ENCODE measurements at places on chromosomes 4 and X.

GRCh38 chr4:160251522-160252170 is 1148.8 kb downstream of the RAPGEF2 start:
- no peak for DNase-seq

DNA sequence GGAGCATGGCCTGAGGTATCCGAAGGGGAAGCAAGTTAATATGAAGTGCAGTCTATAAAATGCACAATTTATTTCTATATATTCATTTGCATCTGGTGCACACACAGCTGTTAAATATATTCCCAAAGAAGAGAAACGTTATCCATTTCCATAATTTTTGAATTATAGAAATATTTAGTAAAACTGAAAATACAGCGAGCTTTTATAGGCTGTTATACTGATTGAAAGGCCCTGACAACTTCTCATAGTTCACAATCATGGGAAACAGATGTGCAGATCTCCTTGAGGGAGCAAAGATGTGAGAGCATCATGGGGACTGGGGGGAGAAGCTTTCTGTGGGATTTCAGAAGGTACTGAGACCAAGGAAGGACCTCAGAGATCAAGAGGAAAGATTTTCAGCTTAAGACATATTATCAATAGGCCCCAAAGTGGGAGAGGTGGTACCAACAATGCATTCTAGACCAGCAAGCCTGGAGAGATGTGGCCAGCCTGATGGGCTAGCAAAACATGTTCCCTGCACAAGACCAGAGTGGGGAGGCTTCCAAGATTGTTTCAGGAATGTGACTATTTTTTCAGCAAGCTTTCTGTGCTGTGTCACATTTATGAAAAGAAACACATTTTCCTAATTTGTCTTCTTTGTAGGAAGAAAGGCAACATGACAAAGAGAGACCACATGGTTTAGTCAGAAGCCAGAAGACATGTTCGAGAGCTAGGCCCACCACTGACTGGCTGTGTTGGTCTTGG is 256.0 kb upstream of the SFRP2 start:
- DNase-seq: no peak

GRCh38 chrX:17547658-17548057 is 172.7 kb downstream of the NHS start:
- no peak for DNase-seq

DNA sequence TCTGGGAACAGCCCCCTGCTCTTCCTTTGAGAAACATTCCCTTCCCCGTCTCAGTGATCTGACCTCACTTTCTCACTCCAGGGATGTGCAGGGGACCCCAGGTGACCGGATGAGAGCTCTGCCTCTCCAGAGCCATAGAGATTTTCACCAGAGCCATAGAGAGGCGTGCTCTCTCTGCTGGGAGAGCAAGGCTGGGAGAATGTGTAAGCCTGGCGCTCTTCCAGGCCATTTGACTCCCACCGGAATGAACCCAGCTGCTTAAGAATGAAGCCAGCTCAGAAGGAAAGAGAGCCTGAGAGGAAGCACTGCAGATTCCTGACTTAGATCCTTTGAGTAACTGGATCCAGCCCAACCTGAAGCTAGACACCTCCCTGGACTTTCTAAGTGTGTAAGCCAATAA is 106.4 kb downstream of the DHX15 start:
- DNase-seq: no peak

GRCh38 chrX:72536542-72536941 is 36.1 kb downstream of the HDAC8 start:
- DNase-seq: no peak

GRCh38 chr4:33974270-33974669 is 2270.0 kb downstream of the ARAP2 start:
- no peak for DNase-seq

- DNase-seq: no peak
Measured at GRCh38 chr4:126271292-126271691, 956.5 kb downstream of the FAT4 start.

- no peak for DNase-seq
Measured at GRCh38 chr4:184893801-184894571, 68.2 kb upstream of the ACSL1 start.

- DNase-seq: no peak
Measured at GRCh38 chr4:99615170-99615820, 40.7 kb downstream of the MTTP start.

DNA sequence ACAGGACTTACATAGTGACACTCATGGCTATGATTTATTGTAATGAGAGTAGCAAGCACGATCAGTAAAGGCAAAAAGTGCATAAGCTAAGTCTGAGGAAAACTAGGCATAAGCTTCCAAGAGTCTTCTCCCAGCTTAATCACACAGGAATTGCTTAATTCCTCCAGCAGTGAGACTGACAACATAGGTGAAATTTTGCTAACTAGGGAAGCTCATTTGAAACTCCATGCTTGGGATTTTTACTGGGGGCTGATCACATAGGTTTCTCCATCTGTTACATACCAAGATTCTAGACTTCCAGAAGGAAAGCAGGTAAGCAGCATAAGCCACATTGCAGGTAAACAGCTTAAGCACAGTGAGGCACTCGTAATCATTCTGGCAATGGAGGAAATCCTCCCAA is 71.8 kb upstream of the FHDC1 start:
- no peak for DNase-seq

DNA sequence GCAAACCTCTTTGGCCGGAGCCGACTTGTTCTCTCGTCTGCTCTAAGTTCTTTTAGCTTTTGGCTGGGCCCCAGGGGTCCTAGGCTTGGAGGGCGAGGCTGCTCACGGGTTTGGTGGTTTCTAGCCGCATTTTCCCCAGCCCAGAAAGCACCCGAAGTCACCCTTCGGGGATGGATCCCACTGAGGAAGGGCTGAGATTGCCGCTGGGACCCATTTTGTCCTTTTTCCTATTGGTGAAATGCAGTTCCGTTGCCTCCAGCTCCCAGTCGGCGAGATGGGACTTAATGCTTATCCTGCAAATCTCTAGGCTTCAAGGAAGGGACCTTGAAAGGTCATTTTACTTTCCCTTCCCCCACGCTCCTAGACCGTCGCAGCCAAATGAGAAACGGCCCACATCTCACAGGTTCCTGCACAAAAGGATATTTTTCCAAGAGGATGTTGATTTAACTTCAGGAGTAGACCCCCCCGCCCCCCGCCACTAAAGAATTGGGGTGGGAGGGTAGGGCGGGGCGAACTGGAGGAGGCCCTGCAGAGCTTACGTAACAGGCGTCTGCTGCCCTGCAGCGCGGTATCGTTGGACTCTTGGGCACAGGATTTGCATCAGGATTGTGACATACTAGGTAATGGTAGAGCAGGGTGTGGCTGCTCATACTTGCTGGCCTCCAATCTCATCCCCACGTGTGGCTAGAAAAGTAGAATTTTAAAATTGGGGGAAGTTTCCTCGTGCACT is 564 bp downstream of the PGK1 start:
- DNase-seq: no peak

DNA sequence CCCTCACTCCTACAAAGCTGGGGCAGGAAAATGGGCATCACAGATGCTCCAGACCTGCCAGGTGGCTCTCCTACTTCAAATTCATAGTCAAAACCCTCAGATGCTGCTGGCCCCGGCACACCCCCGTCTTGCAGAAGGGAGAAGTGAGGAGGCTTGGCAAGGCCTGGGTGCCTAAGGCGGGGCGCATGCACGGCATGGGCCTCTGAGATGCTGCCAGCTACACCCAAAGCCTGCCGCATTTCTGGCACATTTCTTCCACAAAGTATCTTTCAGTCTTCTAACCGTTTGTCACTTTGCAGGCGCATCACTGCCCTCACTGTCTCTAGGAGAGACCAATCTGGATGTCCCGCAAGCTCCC is 19.6 kb downstream of the WDR1 start:
- DNase-seq: no peak

DNA sequence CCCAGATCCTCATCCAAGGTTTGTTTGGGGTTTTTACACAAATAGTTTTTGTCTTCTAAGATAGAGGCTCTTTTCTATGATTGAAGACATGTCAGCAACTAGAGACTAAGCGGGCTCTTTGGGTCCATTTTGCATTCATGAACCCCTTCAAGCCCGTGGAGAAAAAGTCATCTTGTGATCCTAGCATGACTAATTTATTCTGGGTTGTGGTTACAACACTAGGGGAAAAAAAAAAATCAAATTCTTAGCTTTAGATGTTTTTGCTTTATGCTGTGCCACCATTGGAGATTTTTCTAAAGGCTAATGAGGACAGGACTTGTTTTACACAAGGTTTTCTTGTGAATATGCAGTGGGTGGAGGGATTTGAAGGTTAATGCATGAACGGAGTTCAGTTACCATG is 440.0 kb downstream of the PCDH7 start:
- DNase-seq: no peak

DNA sequence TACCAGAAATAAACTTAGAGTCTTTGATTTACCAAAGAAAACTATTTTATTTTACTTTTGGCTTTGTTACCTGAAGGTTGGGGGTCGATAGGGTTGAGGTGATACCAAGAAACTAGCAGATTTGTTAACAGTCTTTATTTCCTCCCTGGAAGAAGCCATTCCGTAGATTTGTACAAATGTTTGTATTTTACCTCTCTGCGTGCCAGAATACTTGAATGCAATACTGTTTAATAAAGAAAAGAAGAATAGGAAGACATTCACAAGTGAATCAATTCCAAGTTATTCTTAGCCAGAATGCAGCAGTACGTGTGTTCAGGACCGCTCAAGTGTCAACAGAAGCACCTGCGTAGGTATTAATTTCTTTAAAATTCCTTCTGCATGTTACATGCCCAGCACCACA is 260.3 kb upstream of the TENM3 start:
- DNase-seq: no peak

GRCh38 chrX:145817331-145818185 is at the start of gene SLITRK2:
Gene SLITRK2, plus strand, starts transcription at chrX:145817829. Its CDS starts 4,597 bp downstream, at chrX:145822426.
- no peak for DNase-seq

- no peak for DNase-seq
Measured at GRCh38 chr4:10579648-10580047, 104.9 kb downstream of the CLNK start.

- no peak for DNase-seq
Measured at GRCh38 chrX:20372533-20372932, 105.8 kb upstream of the RPS6KA3 start.

DNA sequence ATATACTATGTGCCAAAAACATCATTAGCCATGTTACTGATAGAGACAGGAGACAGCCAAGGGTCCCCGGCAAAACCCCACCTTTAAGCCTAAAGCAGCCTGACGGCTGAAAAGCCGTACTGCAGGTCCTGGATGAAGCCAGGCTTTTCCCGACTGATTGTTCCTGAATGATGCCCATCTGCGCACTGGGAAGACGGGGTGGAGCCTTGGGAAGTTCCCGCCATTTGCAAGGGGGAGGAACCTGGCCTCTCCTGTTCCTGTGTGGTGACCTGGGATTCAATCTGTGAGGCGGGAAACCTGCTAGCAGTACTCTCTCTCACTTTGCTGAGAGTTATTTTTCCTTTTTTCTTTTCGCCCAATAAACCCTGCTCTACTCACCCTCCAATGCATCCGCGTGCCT is 15.1 kb upstream of the CAMK2D start:
- DNase-seq: no peak

- no peak for DNase-seq
Measured at GRCh38 chr4:59380841-59381366, 1819.2 kb upstream of the ADGRL3 start.

DNA sequence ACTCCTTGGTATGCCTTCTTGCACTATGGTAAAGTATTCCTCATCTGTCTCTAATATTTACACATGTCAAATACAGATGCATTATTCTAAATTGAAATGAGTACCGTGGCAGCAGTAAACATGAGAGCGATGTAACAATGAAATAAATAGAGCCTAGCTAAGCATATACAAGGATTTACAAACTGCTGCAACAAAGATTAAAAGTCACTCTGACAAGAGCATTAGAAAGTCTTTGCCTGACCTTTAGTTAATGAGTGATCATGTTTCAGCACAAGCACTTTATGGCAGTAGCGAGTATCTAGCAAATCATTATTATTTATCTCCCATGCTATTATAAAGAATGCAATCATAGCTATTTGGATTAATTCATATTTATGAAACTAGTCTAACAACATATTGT is 547.0 kb upstream of the NDST4 start:
- DNase-seq: no peak

DNA sequence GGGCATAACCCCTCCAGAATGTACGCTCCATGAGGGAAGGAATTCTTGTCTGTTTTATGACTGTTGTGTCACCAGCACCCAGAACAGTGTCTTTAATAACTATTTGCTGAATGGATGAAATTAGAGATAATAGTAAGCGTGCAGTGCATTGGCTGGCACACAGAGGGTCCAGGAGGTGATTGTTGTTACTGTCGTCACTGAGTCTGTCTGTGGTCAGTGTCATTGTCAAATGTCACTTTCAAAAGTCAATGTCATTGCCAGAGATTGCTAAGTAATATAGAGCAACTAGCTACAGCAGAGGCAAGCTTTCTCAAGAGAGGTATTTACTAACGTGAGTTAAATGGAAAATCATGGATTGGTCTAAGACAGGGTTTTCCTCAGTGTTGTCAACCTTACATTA is 70.7 kb downstream of the ARHGEF38 start:
- no peak for DNase-seq

DNA sequence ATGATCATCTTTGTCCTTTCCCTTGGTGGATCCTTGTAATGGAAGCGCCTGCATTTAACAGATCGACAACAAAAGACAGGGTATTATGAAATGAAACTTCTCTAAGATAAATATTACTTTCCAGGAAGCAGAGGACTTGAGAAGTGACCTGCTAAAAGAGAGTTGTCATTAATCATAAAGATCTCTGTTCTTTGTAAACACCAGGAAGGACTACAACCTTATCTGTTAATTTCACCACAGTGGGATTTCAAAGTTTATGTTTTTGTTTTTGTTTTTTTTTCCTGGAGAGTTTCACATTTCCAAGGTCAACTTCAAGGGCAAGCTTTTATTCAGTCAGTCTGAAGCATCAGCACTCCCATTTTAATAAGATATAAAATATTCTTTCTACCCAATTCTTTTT is 170.9 kb downstream of the RCHY1 start:
- DNase-seq: no peak

DNA sequence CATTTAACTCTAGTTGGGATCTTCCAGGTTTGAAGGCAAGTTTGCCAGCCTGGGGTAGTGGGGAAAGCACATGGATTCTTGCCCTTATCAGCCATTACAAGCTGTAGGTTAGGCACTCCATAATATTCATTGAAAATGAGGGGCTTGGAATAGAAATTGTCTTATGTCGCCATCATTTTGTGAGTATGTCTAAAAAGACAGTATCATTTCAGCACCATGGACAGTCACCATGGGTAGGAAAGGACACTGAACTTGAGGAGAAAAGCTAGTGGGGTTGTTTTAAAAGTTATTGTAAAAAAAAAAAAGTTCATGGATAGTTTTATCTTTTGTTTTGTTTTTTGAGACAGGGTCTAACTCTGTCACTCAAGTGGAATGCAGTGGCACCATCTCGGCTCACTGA is 356.1 kb downstream of the HNRNPD start:
- no peak for DNase-seq

DNA sequence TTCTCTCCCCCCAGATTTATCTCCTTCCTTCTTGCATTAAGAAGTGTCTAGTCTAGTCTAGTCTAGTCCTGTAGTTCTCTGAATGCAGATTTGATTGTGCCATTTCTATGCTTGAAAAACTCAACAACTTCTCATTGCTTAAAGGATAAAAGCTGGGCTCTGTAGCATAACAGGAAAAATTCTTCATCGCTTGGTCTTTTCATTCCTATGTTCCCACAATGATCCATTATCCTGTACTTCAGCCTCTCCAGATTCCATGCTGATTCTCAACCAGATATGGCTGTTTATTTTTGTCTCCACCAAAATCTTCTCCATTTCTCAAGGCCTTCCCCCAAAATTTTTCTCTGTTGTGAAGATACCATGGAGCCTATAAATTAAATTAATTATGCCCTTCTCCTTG is 102.9 kb upstream of the STIM2 start:
- DNase-seq: no peak
